ENCODE measurements at places on chromosomes 6 and 20.

DNA sequence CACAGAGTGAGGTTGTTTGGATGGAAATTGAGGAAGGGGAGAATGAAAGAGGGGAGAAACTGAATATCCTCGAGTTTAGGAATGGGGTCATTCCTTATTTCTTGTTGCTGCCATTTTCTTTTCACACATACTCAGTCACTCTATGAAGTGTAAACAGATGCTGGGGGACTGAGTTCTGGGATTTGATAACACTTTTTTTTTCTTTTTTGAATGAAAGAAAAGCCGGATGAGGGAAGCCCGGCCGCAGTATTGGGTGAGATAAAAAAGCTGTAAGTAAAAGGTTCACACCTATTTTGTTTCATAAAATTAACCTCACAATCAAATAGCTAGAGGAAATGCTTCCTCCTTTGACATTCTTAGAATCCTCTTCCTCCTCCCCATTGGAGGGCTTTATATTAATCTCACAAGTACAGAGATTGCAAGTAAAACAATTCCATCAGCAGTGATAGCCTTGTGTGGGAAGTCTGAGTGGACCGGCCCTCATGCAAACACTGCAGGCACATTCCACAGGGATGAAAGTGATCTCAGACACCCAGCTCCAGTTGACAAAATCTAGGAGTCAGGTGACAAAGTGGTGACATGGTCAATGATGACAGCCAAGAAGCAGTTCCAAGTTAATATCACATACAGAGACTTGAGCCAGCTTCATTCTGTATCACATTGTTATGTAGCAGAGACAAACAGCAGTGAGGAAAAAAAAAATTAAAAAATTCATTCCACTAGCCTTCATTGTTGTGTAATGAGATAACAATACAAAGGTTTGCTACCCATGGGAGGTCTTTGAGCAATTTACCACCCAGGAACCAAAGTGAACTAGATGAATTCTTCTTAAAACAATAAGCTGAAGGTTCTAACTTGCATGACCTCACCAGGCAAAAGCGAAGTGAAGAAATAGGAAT, 391.1 kb upstream of the HSF2 start:
- no peak for DNase-seq

GRCh38 chr6:94071835-94072234, 652.5 kb upstream of the EPHA7 start:
- no peak for DNase-seq

- no peak for DNase-seq
These were observed 12.3 kb downstream of the BTBD3 start for GRCh38 chr20:11929947-11930346.

GRCh38 chr20:54680872-54681619, 205.7 kb downstream of the DOK5 start:
- peak; percentile 54 for DNase-seq

DNA sequence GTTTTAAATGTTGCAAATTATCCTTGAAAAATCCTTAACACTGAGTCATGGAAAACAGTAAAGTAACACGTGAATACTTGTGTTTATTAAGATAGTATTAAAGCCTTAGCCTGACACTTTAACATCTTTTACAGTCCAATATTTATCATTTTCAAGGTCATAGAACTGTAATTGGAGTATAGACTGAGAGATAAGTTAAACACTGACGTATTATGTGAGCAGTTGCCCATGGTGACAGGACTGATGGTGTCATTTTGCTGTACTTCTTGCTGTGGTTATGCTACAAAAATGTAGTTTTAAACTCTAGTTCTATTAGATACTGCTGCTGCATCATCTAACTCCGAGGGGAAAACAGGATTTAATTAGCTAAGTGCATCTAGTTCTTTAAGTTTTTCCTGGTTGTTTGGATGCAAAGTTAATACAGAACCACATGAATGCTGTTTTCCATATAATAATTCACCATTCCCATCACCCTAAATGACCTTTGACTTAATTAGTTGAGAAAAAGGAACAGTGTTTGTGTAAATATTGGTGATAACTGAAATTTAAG, 37.8 kb downstream of the SLC2A12 start:
- DNase-seq = no peak

GRCh38 chr6:53892707-53893106, 97.9 kb downstream of the LRRC1 start:
- no peak for DNase-seq

- no peak for DNase-seq
These were observed 18.9 kb upstream of the DSN1 start for GRCh38 chr20:36792422-36792821.

DNA sequence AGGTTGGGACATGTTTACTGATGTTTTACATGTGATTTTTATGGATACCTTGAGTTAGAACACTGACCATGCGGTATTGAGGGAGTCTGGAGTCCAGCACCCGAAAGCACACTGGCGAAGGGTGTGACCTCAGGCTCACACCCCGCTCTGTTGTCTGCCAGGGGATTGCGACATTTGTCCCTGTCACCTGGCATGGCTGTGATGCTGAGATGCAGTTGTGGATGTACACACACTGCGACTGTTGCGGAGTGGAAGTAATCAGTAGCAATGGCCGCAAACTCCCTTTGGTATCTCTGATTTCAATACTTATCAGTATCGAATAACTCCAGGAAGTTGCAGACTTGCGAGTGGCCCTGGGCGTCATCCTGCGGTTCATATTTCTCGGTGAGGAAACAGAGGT, 43.2 kb downstream of the CDH4 start:
- no peak for DNase-seq

GRCh38 chr20:15951658-15952057, 621.6 kb downstream of the KIF16B start:
- no peak for DNase-seq

Measured in right lung (tissue), 10 donors.